ENCODE measurements at places on chromosomes 3 and 15.

- DNase-seq = no peak
Observed at GRCh38 chr3:115999613-116000012, 376.3 kb downstream of the GAP43 start.

- no peak for DNase-seq
Observed at GRCh38 chr15:33284336-33284735, 26.4 kb upstream of the RYR3 start.

DNA sequence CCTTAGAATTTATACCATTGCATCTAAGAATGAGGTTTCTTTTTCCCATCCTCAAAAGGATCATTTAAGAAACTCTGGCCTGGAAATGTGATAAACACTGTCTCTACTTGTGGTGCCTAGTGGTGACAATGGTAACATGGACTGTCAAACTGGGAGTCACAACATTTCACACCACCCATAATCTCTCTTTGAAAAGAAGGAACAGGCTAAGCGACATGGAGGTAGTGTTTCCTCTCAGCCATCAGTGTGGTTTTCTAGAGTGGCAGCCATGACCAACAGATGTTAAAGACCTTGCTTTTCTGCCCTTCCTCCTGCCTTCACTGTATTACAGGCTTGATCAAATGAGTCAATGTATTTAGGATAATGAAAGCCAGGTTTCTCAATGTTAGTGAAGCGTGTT lies 283.1 kb upstream of the STAC start:
- no peak for DNase-seq

DNA sequence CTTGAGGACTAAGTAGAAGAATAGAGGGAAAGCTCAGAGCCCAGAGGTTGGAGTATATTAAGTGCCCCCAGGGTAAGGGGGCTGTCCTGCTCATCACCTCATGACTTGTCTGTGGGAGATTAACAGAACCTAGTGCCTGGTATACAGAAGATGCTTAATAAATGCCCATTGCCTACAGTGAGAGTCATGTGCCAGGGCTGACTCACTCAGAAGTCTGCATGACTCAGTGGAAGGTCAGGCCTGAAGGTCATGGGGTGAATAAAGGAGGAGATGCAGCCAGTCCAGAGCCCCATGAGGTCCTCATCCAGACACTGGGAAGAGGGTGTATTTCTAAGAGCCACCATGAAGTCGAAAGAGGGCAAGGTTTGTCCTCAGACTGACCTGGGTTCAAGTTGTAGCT lies 62.5 kb upstream of the TLE3 start:
- no peak for DNase-seq

GRCh38 chr3:185251272-185251671 lies 2.6 kb downstream of the EHHADH start:
- DNase-seq = no peak

- no peak for DNase-seq
Observed at GRCh38 chr3:12746419-12746818, 12.6 kb downstream of the TMEM40 start.

DNA sequence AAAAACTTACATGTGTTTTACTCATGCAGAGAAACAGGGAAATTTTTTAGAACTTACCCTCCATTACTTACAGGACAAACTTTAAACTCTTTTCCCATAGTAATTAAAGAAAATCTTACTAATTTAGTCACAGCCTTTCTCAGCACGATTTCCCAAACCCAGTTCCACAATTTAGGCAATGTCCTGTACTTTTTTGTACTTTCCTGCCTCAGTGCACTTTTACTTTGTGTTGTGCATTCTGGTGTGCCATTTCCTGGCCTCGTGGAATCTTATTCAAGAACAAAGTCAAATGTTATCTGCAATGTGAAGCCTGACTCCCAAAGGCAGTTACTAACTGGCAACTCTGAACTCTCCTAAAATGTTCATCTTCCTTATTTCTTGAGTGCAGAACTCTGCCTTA lies 1.9 kb downstream of the SLC33A1 start:
- no peak for DNase-seq

GRCh38 chr3:48894516-48894915 lies 4.2 kb downstream of the SLC25A20 start:
- no peak for DNase-seq

DNA sequence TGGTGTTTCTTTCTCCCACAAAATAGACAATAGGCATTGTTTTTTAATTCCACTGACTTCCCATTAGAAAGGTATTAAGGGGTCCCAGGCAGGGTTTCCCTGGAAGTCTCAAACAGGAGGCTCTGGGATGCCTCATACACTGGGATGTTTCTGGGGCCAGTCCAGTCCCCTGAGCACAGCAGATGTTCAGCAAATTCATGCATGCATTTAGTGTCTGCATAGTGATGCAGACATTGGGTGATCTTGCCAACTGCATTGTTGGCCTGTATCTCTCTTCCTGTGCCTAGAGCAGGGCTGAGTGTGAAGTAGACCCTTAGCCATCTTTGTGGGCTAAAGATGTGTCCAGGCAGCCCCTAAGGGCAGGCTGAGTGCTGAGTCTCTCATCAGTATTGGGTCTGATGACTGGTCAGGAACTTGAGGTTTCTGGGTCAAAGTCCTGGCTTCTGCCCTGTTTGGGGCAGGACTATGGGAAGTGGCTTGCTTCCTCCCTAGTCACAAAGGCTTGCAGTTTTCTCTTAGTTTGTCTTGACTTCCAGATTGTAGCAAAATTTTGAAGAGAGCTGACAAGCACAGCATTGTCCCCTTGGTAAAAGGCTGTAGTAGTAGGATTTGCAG lies 56.5 kb downstream of the BSN start:
- no peak for DNase-seq

DNA sequence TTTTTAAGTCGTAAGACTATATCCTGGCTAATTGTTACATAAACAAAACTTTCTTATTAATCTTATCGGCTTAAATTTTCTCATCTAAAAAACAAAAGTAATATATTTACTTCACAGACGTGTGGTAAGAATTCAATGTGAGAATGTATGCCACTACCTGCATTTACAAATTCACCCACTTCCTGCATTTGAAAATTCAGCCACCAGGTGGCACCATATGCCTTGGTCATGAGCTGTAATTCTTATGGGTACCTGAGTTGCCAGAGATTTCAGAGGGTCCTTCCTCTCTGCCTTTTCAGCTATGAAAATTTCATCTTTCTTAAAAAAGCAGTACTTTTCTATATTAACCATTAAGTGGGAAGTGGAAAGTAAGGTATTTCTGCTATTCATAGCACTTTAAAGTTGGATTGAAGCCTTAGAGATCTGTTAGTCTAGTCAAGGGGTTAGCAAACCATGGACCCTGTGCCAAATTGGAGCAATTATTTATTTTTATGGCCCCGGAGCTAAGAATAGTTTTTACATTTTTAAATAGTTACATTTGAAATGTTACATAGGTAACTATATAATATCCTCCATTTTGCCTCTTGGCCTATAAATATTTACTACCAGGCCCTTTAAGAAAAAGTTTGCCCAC lies 127.8 kb downstream of the HCN4 start:
- peak; percentile 55 for DNase-seq

DNA sequence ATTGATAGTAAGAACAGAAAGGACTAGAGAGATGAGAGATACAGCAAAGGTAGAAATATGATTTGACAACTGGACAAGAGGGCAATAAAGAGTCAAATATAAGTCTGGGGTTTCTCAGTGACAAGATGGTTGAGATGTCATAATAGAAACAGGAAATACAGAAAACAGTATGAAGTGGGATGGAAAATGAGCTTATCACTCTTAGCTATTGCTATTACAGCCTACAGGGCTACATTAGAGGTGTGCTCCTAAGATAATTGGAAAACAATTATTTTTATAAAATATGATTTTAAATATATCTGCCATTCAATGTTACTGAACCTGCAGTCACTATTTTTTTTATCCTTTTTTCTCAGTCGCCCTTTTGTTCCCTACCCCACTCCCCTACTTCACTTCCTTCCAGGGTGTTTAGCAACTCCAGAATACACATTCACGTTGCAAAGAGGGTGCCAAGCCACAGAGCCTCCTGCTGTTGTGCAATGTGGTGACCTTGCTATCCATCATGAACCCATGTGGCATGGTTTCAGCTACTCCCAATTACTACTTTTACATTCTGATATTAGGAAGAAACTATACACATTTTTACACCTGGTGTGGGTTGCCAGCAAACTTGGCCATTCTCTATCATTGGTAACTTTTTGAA lies 6.0 kb downstream of the NRG4 start:
- DNase-seq = no peak

DNA sequence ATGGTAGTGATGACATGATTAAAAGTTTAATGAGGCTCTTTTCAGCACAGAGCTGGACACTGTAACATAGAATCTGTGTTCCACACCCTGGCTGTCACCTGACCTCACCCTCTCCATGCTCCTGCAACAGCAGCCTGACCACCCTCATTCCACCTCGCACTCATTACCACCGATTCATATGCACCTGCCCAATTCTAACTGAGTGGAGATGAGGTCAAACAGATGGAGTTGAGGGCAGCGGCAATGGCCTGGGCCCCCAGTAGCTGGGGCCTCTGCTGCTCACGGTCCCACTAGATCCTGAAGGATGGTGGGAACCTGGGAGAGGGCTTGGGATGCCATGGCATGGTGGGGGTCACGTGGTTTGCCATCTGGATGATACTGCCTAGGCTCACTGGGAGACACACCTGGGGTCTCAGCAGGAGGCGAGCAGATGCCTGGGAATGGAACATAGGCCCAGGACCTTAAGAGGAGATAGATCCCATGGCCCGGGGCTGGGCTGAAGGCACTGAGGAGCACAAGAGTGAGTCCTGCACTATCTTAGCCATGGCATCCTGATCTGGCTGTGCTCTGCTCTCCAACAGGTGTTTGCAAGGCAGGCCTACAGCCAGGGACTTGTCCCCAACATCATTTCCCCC lies 1.3 kb downstream of the SCN5A start:
- DNase-seq = peak; percentile 18

GRCh38 chr3:14542656-14543055 lies 2.5 kb upstream of the GRIP2 start:
- DNase-seq = no peak

DNA sequence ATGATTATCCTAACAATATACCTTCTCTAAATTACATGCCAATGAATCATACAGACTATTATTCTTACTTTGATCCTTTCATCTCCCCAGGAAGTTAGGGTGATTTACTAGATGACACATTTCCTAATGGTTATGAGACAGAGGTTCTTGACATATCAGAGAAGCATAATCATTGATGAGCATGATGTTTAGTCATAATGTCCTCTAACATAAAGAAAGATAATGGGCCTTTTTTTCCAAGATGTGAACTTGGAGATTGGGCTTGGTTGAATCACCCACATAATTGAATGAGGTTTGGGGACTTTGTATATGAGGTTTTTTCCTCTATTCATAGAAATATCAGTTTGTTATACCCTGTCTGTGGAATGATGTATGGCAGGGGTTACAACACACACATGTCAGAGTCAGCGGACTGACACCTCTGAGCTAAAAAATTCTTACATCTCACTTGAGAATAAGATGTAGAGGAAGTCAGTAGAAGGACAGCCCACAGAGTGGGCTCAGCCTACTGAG lies 69.7 kb upstream of the DCBLD2 start:
- DNase-seq = no peak

DNA sequence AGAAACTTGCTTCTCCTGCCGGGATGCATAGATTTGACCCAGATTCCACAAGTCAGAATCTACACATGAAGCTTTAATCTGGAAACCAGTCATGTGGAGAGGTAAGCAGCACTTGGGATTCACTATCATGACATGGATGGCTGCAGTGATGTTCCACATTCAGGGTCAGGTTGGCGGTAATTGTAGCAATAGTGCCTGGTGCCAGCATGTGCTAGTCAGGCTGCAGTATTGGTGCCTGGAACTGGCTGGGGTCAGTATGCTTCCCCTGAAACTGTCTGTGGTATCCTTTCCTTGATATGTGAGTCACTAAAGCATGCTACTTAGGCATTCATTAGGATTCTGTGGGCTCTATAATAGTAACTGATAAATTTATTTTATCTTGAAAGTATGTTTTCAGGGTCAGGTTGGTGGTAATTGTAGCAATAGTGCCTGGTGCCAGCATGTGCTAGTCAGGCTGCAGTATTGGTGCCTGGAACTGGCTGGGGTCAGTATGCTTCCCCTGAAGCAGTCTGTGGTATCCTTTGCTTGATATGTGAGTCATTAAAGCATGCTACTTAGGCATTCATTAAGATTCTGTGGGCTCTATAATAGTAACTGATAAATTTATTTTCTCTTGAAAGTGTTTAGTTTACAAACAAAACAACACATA lies 1439.2 kb downstream of the ZPLD1 start:
- DNase-seq = no peak
